ENCODE measurements at places on chromosomes 5 and 9.
A peak's percentile ranks its signal among the peaks of the same experiment; 100 is the strongest.

- DNase-seq: no peak
Measured at GRCh38 chr5:170614065-170614490, 110.3 kb downstream of the KCNIP1 start.

DNA sequence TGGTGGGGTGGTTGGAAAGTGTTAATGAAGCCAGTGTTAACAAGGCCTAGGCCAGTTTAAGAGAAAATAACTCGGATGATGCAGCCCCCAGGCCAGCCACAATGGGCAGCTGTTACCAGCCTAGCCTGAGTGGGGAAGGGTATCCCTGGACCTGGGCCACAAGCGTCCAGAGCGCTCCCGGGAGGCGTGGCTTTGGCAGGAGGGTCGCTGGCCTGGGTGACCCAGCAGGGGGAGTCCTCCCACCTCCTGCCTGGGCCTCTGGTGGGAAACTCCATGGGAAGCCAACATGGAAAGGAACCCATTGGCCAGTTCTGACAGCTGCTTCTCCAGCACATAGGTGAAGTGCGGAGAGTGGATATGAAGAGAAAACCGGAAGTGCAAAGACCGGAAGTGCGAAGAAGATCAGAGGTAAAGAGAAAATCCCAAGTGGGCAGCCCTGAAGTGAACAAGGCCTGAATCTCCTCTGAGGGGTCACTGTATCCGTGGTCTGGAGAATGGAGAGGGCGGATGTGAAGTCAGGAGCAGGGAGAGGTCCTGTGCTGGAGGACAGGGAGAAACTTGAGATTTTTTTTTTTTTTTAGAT, 79.0 kb downstream of the ADCY2 start:
- no peak for DNase-seq

GRCh38 chr5:164185000-164185399, 679.6 kb downstream of the MAT2B start:
- no peak for DNase-seq

DNA sequence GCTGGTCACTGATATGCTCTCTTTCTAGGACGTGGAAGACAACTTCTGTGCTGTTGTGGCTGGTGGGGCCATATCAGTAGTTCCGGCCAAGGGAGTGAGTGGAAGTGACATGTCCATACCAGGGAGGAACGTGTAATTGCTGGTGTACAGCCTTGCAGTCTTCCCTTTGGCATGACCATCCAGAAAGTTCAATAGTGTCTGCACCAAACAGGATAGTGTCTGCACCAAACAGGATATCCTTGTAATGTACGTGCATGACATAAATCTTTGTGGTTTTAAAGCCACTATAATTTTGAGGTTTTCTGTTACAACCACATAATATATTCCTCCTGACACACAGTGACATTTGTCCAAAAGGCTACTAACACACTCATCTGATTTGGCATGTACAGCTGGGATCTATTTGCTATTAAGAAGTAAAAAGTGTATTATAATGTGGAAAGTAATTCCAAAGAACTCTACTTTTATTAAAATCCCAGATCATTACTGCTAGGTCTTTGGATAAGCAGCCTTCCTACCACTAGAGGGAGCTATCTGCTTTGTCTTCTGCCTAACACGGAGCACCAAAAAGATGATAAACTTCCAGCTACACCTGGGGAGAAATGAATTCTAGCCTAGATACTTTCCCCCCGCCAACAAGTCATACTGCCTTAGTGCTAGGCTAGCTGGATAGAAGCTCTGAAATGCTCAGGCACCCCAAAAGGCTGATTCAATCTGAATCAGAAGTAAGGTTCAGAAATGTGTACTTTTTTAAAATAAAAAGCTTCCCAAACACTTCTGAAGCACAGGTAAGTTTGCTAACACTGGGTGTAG, 52.7 kb downstream of the RNF145 start:
- DNase-seq: peak; percentile 12

DNA sequence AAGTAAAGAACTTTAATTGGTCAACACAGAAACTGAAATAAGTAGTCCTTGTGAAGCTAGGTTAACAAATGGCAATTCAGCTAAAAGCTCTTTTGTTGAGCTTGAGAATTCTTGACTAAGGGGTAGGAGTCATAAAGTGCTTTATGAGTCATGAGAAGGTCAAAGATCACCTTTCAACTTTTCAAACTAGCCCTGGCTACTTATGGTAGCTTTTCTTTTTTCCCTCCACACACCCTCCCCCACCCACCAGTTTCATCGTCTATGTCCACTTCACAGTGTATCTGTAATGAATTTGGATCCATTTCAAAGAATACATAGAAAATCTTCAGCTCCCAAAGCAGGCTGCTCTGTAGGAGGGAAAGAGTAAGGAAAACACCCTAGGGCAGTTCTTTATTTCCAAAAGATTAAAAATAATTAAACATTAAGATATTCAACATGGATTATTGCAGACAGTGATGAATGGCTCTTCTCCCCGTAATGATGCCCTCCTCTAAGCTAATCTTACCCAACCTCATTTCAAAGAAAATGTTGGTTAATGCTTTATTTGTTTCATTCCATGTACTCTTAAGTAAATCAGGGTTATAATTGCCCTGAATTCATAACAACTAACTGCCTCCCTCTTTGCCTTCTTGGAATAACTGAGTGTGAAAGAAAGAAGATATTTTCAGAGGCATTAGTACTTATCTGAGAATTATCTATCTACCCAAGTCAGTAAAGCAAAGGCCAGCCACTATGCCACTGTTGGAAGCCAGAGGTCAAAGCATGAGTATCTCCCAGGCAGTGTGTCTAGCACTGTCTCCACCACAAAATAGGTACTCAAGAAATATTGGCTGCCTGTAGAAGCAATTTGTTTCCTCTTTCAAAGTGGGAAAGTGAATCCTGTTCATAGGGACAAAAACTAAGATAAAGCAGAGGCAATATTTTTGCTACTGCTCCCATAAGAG, 290.6 kb downstream of the PIK3R1 start:
- no peak for DNase-seq

DNA sequence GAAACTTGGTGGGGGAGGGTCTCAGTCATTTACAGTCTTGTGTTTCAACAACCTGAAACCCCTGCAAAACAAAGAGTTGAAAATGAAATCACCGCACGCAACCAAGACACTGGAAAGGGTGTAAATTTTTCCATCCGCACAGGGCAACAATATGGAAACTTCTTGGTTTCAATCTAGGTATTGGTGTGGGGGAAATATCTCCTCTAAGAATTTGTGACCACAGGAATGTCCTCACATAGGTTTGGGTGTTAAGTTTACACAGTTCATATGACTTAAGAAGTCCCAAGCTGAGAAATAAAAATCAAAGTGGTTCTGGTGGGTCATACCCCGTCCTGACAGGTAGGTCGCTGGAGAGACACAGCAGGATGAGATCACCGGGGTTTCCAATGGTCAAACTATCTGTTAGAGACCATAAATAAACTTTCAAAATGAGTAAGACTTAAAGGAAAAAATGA, 51.9 kb upstream of the PIP5K1B start:
- DNase-seq: no peak

GRCh38 chr5:175517824-175518450, 39.6 kb downstream of the SFXN1 start:
- no peak for DNase-seq

GRCh38 chr9:109950710-109951443, 170.9 kb downstream of the PALM2AKAP2 start:
- no peak for DNase-seq

DNA sequence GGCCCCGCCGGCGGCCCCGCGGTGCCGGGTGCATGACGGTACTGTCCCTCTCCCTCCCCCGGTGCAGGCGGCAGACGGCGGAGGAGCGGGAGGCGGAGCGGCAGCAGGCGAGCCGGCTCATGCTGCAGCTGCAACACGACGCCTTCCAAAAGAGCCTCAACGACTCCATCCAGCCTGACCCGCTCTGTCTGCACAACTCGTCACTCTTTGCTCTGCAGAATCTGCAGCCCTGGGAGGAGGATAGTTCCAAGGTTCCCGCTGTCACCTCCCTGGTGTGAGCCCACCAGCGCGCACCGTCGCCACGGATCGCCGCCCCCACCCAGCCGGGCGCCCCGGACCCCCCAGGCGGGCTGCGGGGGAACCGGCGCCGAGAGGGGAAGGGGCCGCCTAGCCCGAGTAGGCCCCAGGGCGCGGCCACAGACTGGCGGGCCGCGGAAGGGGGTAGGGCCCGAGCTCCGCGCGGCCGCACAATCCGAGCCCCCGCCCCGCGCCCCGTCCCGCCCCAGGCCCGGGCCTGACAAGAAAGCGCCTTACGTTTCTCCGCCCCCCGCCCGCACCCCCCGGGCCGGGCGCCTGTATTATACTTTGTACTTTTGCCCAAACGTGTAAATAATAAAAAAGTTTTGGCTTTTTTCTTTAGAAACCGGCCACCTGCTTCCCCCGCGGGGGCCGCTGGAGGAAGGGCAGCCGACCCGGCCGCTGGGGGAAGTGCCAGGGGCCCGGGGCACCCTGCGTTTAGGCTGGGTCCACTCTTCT, 2.5 kb downstream of the TLX3 start:
- DNase-seq: no peak

DNA sequence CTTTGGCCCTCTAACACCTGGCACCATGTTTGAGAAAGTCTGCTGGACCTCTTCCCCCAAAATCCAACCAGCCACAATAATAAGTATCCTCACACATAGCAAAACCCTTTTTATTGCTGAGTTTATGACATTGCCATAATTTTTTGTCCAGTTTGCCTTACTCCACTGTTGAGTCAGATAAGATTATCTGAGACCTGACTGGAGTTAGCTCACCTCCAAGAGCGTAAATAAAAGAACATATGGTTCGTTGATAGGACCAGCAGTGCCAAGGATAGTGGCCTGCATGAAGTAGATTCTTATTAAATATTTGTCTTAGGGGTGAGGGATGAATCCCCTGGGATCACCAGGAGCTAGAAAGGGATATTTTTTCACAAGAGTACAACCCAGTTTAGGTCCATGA, 510.6 kb upstream of the MPDZ start:
- DNase-seq: no peak

DNA sequence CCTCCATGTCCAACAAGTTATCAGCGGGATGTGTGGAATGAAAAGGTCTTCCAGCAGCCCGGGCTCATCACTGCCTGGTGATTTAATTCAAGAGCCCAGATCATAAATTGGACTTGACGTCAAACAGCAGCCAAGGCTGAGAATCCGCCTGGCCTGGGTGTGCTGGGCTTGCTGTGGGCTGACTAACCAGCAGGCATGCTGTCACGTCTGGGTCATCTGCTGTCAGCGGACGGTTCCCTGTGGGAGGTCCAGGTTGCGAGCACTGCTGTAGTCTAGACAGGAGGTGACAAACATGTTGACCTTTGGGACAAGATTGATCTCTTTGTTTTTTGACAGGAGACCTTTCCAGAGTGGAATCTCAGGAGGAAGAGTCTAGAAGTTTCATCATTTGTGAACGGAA, 289.7 kb downstream of the OSTF1 start:
- no peak for DNase-seq

- DNase-seq: no peak
Measured at GRCh38 chr9:37447111-37447510, 18.1 kb downstream of the ZBTB5 start.

- DNase-seq: no peak
Measured at GRCh38 chr5:132669455-132669820, 4.4 kb upstream of the IL4 start.

- DNase-seq: no peak
Measured at GRCh38 chr9:94999832-95000231, 273.3 kb downstream of the AOPEP start.

GRCh38 chr5:172274951-172275753, 8.4 kb downstream of the UBTD2 start:
- DNase-seq: no peak

All from DMS153 (cell line).